Fibroblast of lung (primary cell): ENCODE measurements at places on chromosomes 2 and 18. TPM values are rescaled to one million over a fixed set of nuclear protein-coding genes. Genes with fewer than 3 reads are reported as not detected.

- peak; percentile 6 for DNase-seq
Observed at GRCh38 chr2:127254386-127254981, 34.4 kb upstream of the CYP27C1 start.

GRCh38 chr2:151904807-151905206, 76.6 kb upstream of the ARL5A start:
- no peak for DNase-seq

The NCK2 gene
- polyA plus RNA-seq, result 20.3 and 51.3 TPM in 2 replicates

- DNase-seq, result no peak
Observed at GRCh38 chr2:182941121-182941722, 74.8 kb upstream of the FRZB start.

DNA sequence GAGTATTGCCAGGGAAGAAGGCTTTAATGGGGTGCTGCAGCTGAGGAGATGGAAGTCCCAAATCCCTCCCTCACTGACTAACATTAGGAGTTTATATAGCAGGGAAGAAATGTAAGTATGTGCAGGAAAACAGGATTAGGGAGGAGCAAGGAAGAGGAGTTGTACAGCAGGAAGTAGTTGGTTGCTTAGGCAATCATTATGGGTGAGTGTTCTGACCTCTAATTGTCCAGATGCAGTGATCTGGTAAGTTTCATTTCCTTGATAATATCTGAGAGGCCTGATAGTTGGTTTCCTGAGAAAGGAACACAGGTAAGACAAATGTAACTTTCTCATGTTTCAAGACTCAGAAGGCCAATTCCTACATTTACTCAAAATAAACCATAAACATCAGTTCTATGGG, 331.9 kb upstream of the GULP1 start:
- DNase-seq, result no peak

The ATOH8 gene
- 5.6 and 7.1 TPM in 2 replicates for polyA plus RNA-seq

DNA sequence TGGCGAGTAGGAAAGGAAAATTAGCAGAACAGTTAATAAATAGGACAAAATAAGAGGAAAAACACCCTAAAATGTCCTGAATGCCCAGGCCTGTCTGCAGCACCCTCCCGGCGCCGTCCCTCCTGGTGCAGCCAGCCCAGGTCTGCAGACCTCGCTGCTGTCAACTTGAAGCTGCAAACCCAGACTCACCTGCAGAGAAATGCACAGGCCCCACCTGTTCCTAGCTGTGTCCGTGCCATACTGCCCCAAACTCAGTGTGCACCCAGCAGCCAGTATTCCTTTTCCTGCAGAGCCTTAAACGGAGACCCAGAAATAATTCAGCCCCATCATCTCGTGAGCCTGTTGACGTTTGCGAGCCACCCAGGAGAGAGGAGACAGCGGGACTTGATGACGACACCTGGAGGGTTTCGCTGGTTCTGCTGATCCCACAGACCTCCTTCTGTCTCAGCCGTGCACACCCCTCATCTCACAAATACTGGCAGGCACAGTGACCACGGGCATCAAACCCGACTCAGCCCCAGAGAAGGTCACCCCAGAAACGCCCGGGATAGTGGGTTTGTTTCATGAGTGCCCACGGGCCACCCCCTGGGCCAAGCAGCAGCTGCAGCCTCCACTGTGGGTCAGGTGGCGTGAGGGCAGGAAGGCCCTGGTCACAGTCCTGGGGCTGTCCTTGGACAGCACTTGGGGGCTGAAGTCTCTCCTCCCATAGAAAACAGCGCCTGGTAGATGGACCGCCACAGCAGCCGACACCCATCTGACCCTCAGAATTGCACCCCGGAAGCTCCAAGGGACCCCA, 239.5 kb upstream of the SALL3 start:
- DNase-seq, result no peak

GRCh38 chr2:120637847-120638246, 97.8 kb upstream of the GLI2 start:
- DNase-seq, result no peak

DNA sequence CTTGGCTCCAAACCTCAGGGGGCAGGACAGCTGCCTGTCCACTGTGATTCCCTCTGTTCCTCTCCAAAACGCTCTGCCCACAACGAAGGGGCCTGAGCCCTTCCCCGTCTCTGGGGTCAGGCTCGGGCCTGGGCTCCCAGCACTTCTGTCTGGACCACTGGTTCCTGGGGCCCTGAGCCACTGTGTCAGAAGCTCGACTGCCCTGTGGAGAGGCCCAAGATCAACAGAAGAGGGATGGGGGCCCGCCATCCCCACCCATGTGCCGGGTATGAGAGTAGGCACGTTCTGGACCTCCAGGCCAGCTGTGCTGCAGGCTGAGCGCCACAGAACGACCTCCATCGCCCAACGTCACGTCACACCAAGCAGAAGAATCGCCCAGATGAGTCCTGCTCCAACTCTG, 119.9 kb upstream of the HS6ST1 start:
- no peak for DNase-seq

GRCh38 chr2:176752295-176752694, 460.3 kb upstream of the HNRNPA3 start:
- DNase-seq, result no peak

The PROKR1 gene
- not detected in 2 replicates for polyA plus RNA-seq

The KCNG3 gene
- 0.01 TPM in 1 of 2 replicates, not detected in the other for polyA plus RNA-seq

DNA sequence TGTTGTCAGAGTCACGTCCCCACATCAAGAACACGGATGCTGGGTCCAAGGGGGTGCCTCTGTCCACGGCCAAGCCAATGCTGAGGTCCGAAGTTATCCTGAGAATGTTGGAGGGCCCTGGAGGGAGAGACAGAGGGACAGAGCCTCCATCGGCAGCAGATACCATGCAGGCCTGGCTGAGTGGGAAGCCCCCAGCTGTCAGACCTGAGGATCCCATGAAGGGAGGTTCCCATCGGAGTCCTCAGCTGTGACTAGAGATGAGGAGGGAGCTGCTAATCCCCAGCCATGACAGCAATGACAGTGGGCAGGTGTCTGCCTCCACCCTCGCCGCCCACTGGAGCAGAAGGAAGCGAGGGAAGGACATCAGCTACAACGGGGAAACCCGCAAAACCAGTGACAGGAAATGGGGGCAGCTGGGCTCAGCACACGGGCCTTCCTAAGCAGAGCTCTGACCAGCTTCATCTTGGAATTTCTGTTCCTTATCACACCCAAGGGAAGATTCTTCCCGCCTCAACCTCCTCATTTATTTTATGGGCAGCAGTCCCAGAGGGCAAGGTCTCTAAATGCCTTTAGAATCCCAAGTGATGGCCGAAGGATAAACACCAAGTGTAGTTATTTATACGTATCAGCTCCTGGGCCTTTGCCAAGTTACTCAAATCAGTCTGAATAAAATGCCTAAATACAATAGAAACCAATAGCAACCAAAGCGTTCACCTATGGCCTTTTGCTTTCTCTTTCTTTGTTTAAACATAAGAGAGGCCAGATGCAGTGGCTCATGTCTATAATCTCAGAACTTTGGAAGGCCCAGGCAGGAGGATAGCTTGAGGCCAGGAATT, 32.2 kb downstream of the FAM178B start:
- peak; percentile 17 for DNase-seq
